ENCODE measurements at places on chromosomes 5 and 9. TPM values are rescaled to one million over a fixed set of nuclear protein-coding genes. Genes with fewer than 3 reads are reported as not detected.

Gene ADAMTS13
- 1.8 TPM for total RNA-seq

Gene TAF1L
- total RNA-seq: under 0.01 TPM

Gene HAVCR1
- not detected for total RNA-seq

Gene PCDHB9
- total RNA-seq: 0.44 TPM

Gene CKMT2
- total RNA-seq: 2.8 TPM

Gene MRPL50
- total RNA-seq: 11.9 TPM

Gene SHOC1
- total RNA-seq: not detected

Gene ACTBL2
- not detected for total RNA-seq

Gene SLC6A7
- not detected for total RNA-seq

Gene NEUROG1
- total RNA-seq: not detected

Gene PIK3R1
- 38.8 TPM for total RNA-seq

Gene HTR4
- 5.7 TPM for total RNA-seq

Gene ANKRD34B
- total RNA-seq: not detected

Gene RLN2
- total RNA-seq: not detected

Gene SLCO6A1
- total RNA-seq: not detected

Gene IFNK
- total RNA-seq: not detected

Gene SPATA31A3
- total RNA-seq: not detected

Gene ZNF454
- 1.1 TPM for total RNA-seq

Gene TOR1B
- total RNA-seq: 28.7 TPM

Gene ARL14EPL
- not detected for total RNA-seq

Gene MYO10
- 42.0 TPM for total RNA-seq

Gene ADGRV1
- 0.19 TPM for total RNA-seq
